Parietal lobe (tissue), 2 donors: ENCODE measurements at places on chromosomes 6 and 20. TPM values are rescaled to one million over a fixed set of nuclear protein-coding genes. Genes with fewer than 3 reads are reported as not detected.

RIPPLY2 gene
- 11.3 TPM for total RNA-seq

SPACA1 gene
- not detected for total RNA-seq

PRDM13 gene
- total RNA-seq: not detected

MYLK4 gene
- total RNA-seq: under 0.01 TPM

OXT gene
- total RNA-seq: not detected

DNAH8 gene
- total RNA-seq: under 0.01 TPM

LAMA5 gene
- 44.4 TPM for total RNA-seq

MAVS gene
- 15.0 TPM for total RNA-seq

CLPSL2 gene
- not detected for total RNA-seq

SEMG1 gene
- total RNA-seq: not detected

CRYBG1 gene
- 0.31 TPM for total RNA-seq

C20orf96 gene
- 7.5 TPM for total RNA-seq

EYA4 gene
- 0.94 TPM for total RNA-seq

OOEP gene
- total RNA-seq: not detected

RBM39 gene
- total RNA-seq: 583 TPM

ARMC2 gene
- total RNA-seq: 17.2 TPM

LY6G5C gene
- 5.6 TPM for total RNA-seq

ISM1 gene
- total RNA-seq: 0.63 TPM

COL19A1 gene
- 4.7 TPM for total RNA-seq

REM1 gene
- 0.31 TPM for total RNA-seq

NKX2-2 gene
- 0.31 TPM for total RNA-seq

TMC2 gene
- 7.5 TPM for total RNA-seq

ADGB gene
- total RNA-seq: 0.31 TPM

BPIFB1 gene
- not detected for total RNA-seq

LY86 gene
- total RNA-seq: 1.3 TPM

SYNDIG1 gene
- total RNA-seq: 67.0 TPM

PDE7B gene
- total RNA-seq: 6.6 TPM

ZNF334 gene
- 37.6 TPM for total RNA-seq

SNX14 gene
- 190 TPM for total RNA-seq

GGTLC1 gene
- total RNA-seq: not detected

FAM135A gene
- 147 TPM for total RNA-seq

KIAA1755 gene
- total RNA-seq: 2.8 TPM

ANKRD66 gene
- total RNA-seq: 0.31 TPM

BPIFA1 gene
- total RNA-seq: not detected

MUC21 gene
- total RNA-seq: not detected

MAP7 gene
- total RNA-seq: 9.4 TPM

GNAS gene
- total RNA-seq: 647 TPM

TNFRSF6B gene
- 1.3 TPM for total RNA-seq

EYS gene
- 1.9 TPM for total RNA-seq

C4A gene
- total RNA-seq: 20.7 TPM

SIRPD gene
- total RNA-seq: not detected

CST7 gene
- not detected for total RNA-seq

EPPIN gene
- total RNA-seq: not detected

RALY gene
- 56.7 TPM for total RNA-seq

MRAP2 gene
- total RNA-seq: 4.1 TPM

BNIP5 gene
- total RNA-seq: not detected

BPIFB3 gene
- total RNA-seq: not detected

OLIG3 gene
- not detected for total RNA-seq

TBPL1 gene
- 25.7 TPM for total RNA-seq

TNXB gene
- 8.1 TPM for total RNA-seq

SLC52A3 gene
- total RNA-seq: not detected

PPP1R16B gene
- total RNA-seq: 11.6 TPM

CHRNA4 gene
- total RNA-seq: 21.0 TPM

PNLDC1 gene
- total RNA-seq: not detected

DYNLT2 gene
- 4.1 TPM for total RNA-seq

RAET1E gene
- total RNA-seq: not detected
